NCI-H1436 treated with DMSO at 0.1 percent for 48 hours (cell line): ENCODE measurements at places on chromosomes 2 and 18.

DNA sequence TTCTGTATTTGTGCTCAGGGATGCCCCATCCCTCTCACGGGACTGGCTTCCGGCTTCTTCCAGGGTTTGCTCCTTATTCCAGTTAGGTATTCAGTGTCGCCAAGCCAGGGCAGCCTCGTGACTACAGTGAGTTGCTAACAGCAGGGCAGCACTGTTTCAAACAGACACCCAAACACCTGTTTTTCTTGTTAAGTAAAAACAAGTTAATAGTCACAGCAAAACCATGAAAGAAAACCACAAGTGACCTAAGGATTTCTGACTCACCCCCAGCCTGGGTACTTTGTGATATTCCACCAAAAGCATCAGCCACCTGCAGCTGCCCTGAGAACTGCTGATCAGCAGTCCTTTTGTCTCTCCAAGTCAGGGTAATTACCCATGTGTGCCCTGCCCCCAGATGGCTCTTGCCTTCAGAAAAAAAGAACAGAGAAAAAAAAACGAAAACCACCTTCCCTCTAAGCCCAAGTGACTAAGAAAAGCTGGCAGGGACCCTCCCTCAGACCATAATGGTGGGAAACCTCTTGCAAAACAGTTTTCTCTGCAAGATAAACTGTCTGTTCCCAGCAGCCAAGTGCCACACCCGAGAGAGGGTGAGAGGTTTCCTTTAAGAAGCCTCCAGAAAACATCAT, 178.2 kb downstream of the ANAPC1 start:
- no peak for DNase-seq

- DNase-seq = no peak
Observed at GRCh38 chr2:234630801-234631261, 133.9 kb upstream of the ARL4C start.

DNA sequence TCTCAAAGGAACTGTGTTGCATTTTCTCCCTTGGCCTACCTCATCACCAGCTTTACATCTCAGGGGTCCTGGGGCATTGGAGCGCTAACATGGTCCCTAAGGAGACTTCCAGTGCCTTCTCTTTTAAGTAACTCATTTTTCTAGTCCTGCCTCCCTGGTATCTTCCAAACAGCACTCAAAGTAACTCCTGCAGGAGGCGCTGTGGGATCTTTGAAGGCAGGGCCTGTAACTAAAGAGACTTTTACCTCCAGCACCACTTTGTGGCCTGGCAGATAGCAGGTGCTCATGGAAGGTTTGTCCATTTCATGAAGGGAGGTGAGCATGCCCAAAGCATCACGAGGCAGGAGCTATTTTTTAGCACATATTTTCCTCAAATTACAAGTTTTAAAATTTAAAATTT, 411.0 kb upstream of the GYPC start:
- DNase-seq = no peak

GRCh38 chr2:226273440-226273839, 526.2 kb downstream of the IRS1 start:
- no peak for DNase-seq

- DNase-seq = no peak
Observed at GRCh38 chr18:49970319-49970718, 157.0 kb upstream of the ACAA2 start.

GRCh38 chr2:33494155-33494779, 17.8 kb downstream of the RASGRP3 start:
- no peak for DNase-seq

DNA sequence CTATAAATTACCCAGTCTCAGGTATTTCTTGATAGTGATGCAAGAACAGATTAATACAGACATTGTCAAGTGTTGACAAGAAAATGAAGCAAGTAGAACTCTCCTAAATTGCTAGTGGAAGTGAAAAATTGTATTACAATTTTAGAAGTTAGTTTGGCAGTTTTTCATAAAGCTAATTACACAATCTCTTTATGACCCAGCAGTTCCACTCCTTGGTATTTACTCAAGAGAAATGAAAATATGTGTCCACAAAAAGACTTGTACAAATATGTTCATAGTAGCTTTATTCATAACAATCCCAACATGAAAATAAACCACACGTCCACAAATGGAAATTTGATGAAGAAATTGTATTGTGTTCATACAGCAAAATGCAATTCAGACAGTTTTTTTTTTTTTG, 49.4 kb downstream of the PDE1A start:
- no peak for DNase-seq

DNA sequence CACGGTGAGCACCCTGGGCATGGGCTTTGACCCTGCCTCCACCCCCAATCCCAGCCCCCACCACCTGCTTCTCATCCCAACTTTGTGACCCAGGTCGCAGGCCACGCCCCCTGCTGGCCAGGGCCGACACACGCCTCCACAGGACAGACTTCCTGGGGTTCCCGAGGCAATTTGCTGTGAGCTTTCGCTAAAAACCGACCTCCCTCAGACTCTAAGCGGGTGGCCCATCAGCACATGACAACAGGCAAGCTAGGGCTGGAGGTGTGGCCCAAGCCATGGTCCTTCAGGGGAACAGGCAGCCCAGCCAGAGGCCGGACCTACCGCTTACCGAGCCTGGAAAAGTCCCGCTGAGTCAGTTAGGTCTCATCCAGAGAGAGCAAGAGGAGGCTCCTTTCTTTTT, 31.9 kb downstream of the C1QL2 start:
- DNase-seq = no peak

GRCh38 chr18:76483780-76484179, 11.3 kb downstream of the ZNF516 start:
- DNase-seq = no peak

GRCh38 chr18:80147037-80147417, 38.0 kb downstream of the ADNP2 start:
- DNase-seq = no peak

GRCh38 chr2:56681659-56682396, 498.0 kb downstream of the CCDC85A start:
- DNase-seq = no peak

GRCh38 chr2:18551623-18552022, 8.8 kb downstream of the RDH14 start:
- DNase-seq = no peak

DNA sequence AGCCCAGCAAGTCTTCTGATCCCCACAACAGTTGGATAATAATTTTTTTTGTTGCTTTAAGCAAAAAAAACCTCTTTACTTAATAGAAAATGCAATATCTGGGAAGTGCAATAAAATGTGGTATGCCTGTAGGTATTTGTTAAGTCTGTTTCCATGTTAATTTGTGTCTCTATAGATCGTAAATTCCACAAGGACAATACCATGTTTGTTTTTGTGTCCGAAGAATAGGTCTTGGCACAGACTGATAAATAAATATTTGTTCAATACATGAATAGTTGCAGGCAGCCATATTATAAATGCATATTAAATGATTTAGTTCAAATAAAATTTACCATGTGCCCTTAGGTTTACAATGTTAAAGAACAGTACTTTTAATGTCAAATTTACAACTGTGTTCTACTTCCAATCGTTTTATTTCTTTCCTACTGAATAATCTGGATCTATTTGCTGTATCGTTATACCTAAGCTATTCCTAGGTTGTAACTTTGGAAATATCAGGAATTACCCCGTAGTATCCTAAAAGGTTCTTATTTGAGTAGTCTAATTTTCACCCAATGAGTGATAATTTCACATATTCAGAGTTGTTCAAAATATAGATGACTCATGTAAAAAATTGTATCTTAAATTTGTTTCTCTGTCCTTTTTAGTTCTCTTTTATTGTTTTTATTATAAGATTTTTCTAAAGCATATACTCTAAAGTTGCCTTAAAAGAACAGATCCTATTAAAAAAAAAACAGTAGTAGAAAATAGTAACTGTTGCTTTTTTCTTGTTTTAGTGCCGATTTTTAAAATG, 151.8 kb downstream of the EHBP1 start:
- no peak for DNase-seq

DNA sequence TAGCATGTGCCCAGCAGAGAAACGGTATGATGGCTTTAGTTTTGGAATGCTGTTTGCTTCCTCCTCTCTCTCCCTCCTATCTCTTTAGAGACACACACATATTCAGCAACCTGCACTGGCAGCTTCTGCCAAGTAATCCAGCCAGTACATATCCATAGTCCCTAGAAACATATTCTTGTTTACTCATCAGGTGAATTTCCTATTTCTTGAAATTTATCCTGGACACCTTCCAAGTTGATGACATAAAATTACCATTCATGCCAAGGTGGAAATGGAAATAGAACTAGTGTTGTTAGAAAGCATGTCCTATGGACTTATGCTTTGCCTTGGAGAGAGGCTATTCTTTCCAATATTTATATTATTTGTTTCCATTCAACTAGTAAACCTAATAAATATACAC, 50.9 kb upstream of the RGPD4 start:
- DNase-seq = no peak

DNA sequence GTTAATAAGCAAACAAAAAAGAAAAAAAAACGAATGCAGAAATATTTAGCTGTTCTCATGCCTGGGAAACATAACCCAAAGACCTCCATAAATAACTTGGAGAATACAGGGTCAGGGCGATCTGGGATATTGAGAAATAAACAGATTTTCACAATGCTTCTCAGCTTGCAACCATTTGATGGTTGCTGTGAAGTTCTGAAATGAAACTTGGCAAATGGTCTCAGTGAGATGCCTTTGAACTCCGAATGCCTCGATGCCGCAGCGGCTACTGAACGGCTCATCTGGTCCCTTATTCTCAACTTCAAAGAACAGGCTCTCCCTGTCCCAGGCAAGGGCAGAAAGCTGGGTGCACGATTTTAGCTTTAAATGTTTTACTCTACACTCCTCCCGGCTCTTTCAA, 78.1 kb downstream of the ZNF516 start:
- no peak for DNase-seq

DNA sequence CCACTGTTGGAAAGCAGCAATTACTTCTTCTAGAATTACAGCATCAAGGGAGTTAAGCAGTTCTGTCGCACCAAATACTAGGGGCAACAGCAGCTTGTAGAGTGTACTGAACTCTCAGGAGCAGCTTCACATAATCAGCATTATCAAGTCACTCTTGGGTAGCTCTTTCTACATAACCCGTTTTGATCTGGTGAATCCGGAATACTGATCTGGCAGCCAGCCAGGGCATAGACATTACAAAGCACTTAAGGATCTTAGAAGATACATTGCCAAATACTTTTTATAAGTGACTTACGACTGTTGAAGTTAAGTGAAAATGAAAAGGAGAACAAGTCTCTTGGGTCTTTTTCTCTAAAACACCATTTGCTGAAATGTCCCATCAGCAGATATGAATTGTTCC, 73.2 kb upstream of the NETO1 start:
- DNase-seq = peak; percentile 34

- DNase-seq = no peak
Observed at GRCh38 chr2:7012141-7012764, 95.0 kb downstream of the RNF144A start.

DNA sequence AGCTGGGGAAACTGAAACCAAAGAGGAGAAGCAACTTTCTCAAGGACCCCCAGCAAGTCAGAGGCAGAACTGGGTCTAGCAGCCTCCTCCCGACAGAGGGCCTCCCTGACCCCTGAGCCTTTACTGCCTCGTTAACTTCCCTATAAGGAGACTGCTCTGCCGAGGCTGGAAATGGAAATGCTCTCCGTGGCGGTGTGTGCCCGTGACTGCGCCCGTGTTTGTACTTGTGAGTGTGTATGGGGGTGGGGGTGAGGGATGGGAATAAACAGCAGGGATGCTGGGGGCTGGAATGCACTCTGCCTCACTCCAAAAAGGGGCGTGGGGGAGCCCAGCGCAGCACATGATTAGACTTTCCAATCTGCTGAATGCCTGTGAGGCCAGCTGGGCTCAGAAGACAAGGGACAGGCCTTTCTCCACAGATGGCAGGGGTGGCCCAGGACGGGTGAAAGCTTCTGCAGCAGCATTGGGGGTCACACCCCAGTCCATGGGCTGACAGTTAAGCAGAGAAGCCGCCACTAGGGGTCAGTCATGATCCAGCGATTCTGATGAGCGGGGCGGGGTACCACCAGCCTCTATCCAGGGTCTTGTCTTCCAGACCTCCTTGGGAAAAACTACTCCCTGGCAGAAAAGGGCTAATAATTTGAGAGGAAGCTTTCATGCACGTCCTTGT, 26.8 kb downstream of the MPHOSPH10 start:
- no peak for DNase-seq

- DNase-seq = peak; percentile 76
Observed at GRCh38 chr2:197499594-197500502, at the start of the genes HSPD1 and HSPE1. TSS of gene HSPD1 (minus strand) at chr2:197499840. CDS start at chr2:197498848, 992 bp downstream. TSS of gene HSPE1 (plus strand) at chr2:197500379. CDS start at chr2:197500437, 58 bp downstream.

GRCh38 chr18:42183746-42184145, 228.7 kb downstream of the PIK3C3 start:
- DNase-seq = no peak

DNA sequence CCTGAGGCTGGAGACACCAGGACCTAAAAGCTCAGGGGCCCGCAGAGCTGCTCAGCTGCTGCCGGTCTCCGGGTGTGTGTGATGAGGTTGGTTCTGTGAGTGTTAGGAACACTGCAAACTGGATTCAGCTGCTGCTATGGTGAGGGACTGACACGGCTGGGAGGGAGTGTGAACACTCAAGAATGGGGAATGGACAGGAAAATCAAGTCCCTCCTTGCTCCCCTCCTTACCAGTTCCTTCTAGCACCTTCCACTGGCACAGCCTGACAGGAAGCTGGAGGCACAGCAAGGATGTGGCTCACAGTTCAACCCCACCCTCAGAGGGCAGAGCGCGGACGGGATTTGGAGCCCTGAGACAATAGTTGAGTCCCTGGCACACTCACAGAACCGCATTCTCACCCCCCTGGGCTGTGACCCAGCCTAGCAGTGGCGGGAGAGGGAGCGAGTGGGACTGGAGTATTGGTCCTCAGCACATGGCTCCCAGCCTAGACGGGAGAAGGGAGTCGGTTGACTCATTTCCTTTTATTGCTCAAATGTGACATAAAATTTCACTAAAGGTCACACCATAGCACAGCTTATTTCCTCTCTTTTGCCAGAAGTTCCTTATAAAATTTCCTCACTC, 42.5 kb downstream of the LRRC30 start:
- no peak for DNase-seq

GRCh38 chr2:41994233-41994637, 53.6 kb upstream of the PKDCC start:
- no peak for DNase-seq

DNA sequence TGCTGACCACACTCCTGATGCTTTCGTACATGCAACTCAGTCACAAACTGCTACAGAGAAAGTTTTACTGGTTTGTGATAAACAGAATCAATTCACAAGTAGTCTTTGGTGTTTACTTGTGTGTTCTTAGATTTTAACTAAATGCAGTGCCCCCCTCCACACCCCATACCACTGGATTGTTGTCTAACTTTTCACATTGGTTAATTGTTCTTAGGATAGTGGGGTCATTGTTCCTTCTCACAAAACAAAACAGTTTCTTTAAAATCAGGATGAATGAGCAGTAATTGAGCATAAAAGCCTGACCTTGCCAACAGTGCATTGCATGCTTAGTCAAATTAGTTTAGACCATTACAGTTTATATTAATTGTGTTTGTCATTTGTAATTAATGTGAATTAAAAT, 14.1 kb upstream of the PNPT1 start:
- no peak for DNase-seq

GRCh38 chr2:126777620-126777978, 121.1 kb upstream of the TEX51 start:
- DNase-seq = no peak
